SW 1271 (cell line): ENCODE measurements at places on chromosomes 4 and X.

DNA sequence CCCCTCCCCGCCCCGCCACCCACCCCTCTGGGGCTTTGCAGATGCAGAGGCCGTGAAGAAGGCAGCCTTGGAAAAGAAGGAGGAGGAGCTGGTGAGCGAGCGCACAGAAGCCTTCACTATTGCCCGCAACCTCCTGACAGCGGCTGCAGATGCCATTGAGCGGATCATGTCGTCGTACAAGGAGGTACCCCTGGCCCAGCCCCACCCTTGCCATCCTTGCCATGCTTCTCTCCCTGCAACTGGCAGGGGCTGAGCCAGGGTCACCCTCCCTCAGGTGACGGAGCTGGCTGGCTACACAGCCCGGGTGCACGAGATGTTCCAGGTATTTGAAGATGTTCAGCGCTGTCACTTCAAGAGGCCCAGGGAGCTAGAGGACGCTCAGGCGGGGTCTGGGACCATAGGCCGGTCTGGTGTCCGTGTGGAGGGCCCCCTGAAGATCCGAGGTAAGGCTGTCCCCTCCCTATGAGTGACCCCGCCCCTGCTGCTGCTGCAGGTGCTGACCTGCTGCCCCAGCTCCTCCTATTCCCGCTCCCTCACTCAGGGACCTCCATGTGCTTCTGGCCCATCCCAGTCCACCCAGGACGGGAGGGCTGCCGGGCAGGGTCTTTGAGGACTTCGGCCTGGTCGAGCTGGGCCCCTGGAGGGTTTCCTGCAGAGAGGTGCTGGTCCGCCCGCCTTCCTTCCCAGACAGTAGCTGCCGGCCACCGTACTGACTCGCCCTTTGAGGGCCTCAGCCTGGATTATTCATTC is 11.6 kb downstream of the ABCD1 start:
- no peak for DNase-seq

DNA sequence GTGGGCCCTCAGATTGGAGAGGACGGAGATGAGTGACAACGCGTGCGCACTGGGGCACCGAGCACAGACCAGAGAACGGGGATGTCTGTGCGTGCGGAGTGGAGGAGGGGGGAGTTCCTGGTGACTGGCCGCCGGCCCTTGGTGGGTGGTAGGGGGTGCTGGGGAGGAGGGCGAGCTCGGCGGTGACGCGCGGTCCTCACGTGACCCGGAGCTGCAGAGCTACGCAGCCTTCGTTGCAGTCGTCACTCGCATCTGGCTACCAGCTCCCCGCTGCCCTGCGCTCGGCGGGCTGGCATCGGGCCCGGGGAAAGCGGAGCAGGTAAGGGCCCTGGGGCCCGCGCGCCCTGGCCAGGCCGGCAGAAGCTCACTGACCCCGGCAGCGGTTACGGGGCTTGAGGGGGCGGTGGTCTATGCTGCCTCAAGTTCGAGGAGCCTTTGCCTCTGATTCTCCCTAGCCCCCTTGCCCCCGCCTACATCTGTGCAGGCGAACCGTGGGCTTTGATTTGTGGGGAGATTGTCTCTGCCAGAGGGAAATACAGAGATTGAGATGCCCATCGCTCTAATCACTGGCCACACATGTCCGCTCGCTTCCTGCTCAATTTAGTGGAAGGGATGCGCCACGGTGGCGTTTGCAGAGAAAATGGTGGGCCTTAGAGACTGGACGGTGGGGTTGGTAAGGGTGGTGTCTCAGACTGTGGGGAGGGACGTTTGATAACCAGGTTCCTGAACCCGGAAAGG is at the start of gene ARMCX4:
TSS of gene ARMCX4 (plus strand) at position 245 of the 738 bp plus-strand sequence. CDS start 3,134 bp downstream, outside the sequence.
- DNase-seq = no peak

DNA sequence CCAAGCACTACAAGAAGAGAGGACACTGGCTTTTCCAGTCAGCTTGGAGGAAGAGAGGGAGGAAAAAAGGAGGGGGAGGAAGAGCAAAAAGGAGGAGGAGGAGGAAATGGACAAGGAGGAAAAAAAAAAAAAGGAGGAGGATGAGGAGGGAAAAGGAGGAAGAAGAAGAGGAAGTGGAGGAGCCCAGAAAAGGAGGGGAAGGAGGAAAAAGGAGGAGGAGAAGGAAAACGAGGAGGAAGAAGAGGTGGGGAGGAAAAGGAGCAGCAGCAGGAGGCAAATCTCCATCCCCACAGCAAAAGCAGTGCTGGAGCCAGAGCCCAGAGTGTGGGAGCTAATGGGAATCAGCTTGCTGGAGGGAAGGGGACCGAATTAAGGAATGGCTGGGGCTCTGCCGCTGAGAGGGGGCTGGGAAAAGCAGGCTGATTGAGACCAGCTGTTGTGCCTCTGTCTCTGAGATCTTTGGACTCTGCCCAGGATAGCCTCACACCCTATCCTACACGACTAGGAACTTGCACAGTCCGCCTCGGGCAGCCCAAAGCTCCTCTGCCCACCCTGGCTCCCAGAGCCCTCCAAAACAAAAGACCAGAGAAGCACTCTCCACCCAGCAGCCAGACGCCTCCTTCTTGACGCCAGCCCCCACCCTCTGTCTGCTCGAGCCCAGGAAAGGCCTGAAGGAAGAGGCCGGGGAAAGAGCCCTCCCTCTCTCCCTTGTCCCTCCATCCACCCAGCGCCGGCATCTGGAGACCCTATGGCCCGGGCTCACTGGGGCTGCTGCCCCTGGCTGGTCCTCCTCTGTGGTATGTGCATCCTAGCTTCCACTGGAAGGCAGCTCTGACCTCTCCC is at the start of gene XPNPEP2:
TSS of gene XPNPEP2 (plus strand) at position 514 of the 843 bp plus-strand sequence. CDS start at position 749, 235 bp downstream.
- DNase-seq = no peak

DNA sequence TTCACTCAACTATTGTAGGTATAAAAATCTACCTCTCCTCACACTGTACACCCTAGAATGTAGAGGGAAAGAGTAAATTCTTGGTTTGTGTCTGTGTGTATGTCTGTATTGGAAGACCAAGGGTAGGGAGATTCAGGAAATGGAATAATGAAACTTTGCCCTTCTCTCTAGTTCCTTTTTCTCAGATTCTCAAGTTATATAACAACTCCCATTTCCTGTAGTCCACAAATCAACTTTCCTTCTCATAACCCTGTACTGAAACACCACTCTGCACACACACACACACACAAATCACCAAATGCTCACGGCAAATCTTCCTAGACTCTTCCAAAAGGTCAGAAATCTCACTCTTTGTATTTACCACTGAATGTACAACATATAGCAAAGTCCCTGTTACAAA is 824.5 kb upstream of the DIAPH2 start:
- DNase-seq = no peak
